Cortex of kidney (tissue), 1 donor: ENCODE measurements at places on chromosomes 2 and 18.

DNA sequence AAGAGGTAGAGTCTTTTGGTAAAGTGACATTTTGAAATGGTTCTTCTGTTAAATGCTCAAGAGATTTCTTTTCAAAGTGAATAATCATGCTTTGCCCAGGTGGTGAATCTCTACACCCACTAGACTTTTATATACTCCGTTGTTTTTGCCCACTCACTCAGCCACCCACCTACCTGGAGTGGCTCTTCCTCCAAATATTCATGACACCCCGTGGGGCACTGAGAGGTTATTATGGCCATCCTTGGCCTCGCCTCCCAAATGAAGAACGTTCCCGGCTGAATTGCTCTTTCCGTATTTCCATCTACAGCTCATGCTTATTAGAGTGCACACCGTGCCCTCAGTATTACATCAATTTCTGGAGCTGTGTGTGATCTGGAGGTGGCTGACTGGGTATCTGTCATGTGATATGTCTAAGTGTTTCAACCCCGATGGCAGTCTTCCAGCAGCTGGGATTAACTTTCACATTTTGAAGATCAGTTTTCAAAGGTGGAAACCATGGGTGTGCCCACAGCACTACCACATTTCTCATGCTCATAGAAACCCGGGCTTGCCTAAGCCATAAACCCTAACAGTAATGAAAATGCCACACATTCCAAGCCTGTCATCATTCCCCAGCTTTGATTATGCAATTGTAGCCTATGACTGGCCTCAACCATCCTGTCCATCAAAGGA, 406.6 kb upstream of the MMADHC start:
- DNase-seq, result no peak

GRCh38 chr2:20016346-20016745, 3.9 kb upstream of the MATN3 start:
- DNase-seq, result no peak

GRCh38 chr2:234835738-234836137, 116.1 kb upstream of the SH3BP4 start:
- no peak for DNase-seq

GRCh38 chr18:35060122-35060815, 19.1 kb downstream of the MAPRE2 start:
- no peak for DNase-seq

DNA sequence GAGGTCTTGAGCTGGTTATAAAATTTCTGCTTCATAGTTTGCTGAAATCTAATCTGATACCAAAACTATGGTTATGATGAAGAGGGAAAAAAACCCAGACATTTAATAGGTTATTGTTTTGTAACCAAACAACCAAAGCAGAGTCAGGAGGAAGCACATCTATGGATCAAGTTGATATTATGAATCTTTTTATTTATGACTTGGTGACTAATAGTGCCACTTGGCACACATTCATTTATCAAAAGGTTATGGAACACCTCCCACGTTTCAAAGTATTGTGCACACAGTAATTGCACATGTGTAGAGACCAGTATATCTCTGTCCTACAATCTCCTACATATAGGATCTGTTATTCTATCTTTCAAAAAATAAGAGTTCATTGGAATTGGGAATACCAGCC, 93.0 kb downstream of the DPP4 start:
- no peak for DNase-seq

- DNase-seq, result no peak
Measured at GRCh38 chr2:145079641-145080040, 559.7 kb upstream of the ZEB2 start.

GRCh38 chr2:219525533-219526232, 11.4 kb downstream of the ASIC4 start:
- DNase-seq, result no peak

DNA sequence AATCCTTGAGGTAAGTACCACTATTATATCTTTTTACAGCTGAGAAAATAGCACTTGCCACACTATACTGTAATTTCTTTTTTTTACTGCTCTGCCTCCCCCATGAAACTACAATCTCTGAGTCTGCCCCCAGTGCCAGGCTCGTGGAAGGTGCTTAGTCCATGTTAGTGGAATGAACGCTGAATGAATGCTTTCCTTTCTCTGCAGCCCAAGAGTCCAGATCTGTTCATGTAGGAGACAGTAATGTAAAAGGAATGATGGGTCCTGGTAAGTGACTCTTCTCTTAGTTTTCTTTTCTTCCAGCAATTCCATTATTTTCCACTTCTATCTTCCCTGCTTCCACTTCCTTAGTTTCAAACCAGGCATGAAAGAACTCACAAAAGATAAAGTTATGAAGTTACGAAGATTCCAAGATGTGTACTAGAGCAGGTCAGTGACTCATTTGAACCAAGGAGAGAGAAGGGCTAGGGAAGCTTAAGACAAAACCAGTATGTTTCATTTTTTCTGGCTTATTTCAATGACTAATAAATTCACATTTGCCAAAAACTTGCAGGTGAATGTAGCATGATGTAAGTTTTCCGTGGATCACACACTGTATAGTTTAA, 46.0 kb downstream of the ARHGEF33 start:
- no peak for DNase-seq
